ENCODE measurements at places on chromosomes 6 and 20.

DNA sequence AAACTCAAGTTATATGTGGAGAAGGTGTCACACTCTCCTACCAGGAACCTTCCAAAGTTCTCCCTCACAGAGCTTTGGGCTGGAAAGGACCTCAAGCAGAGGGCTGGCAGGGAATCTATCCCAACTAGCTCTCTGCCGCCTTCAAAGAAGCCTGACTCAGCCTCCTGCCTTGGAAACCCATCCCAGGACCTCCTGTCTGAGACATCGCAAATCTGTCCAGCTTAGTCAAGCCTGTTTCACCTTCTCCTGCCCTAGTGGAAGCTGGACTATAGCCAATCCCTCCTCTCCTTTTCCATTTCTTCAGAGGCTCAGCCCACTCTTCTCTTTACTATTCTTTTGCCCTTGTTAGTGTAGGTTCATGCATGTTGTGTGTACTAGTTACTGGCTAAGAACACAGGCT, 48.2 kb upstream of the FOXP4 start:
- DNase-seq: peak; percentile 82

- DNase-seq: no peak
Observed at GRCh38 chr6:10880366-10880765, 1.5 kb downstream of the GCM2 start.

DNA sequence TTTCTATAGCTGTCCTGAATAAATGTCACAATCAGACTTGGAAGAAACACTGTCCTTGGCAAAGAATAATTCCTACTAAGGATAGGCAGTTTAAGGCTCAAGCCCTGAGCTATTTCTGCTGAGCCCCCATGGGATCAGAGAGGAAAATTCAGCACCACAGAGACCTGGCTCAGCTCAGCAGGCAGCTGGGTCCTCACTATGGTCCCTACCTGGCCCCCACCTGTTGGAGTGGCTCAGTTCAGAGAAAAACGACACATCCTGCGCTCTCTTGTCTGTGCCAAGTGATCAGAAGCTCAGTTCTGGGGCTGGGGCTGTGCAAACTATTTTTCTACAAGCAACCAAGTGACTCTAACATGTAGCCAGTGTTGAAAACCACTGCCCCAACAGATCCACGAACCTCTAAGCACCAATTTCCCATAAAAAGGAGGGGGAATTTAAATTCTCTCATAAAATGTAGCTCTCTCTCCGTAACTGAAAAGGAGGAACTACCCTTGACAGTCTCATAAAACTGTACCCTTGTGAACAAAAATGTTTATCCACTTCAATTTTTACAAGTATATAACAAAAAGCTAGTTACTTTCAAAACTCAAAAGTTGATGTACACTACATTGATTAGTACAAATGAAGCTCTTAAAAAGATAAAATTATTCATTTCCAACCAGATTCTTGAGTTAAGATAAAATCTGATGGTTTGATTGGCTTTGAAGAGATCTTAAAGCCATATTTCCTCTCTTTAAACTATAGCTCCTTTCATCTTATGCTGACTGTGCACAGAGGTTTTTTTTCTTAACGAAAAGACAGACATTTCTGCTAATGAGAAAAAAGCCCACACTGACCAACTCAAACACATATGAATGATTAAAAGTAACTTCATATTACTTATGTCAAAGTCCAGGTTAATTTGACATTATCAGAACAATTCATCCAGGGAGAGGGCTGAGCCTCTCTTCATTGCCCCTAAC, 52.0 kb downstream of the KIF13A start:
- no peak for DNase-seq

- peak; percentile 91 for DNase-seq
Observed at GRCh38 chr6:82363428-82364086, at the start of gene TPBG. TPBG (plus strand) TSS chr6:82363817; CDS start chr6:82364962, 1,145 bp downstream.

DNA sequence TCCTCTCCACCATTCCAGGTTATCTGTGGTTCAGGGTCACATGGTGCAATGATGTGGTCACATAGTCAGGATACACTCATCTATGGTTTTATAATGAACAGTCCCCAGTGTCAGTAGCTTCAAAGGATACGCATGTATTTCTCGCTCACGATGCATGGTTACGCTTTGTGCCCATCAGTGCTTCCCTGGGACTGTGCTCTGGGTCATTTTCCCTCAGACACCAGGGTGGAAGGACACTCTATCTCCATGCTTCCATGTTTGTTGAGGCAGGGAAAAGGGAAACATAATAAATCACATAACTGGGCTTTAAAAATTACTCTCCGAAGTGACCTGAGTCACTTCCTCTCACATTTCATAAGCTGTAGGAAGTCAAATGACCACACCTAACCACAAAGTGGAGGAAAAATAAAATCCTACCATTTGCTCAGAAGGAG, 394.8 kb upstream of the NOX3 start:
- peak; percentile 51 for DNase-seq

DNA sequence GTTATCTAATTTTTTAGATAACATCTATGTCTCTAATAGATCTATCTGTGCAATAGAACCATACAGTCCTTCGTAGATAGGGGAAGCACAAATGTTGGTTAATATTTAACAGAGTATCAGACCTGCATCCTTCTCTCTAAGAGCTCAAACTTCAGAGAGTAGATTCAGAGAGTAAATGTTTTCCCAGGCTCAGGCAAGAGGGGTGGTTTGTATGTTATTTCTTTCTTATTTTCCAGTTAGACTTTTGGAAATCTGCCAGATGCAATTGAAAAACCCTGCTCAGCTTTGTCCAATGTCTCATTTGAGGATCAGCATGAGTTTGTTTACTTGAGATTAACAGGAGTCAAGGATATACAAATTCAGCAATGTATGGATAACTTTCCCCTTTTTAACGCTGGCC, 361.9 kb downstream of the BCKDHB start:
- no peak for DNase-seq

- DNase-seq: no peak
Observed at GRCh38 chr20:13401596-13401995, 180.5 kb downstream of the ISM1 start.

GRCh38 chr6:524803-525202, 132.1 kb downstream of the HUS1B start:
- DNase-seq: no peak

GRCh38 chr6:27144740-27145079, 102.8 kb upstream of the PRSS16 start:
- no peak for DNase-seq

- DNase-seq: no peak
Observed at GRCh38 chr20:4511776-4512175, 209.9 kb upstream of the PRND start.

DNA sequence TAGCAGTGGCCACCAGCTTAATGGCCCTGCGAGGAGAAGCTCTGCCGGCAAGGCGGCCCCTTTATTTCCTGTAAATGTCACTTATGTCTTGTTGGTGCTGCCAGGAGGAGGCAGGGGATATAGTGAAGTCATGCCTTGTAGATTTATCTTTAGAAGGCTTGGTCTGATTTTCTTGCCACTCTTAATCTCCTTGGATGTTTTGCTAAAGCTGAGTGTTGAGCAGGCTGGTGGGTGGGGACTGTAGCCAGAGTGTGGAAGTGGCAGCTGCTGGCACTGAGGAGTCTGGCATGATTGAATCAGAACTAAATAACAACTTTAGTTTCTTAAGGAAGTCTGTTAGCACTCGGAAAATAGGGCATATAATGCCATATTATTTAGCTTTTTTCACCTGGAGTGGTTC, 77.9 kb downstream of the PHF20 start:
- DNase-seq: no peak

GRCh38 chr20:61940491-61940890, 125.2 kb downstream of the TAF4 start:
- no peak for DNase-seq

DNA sequence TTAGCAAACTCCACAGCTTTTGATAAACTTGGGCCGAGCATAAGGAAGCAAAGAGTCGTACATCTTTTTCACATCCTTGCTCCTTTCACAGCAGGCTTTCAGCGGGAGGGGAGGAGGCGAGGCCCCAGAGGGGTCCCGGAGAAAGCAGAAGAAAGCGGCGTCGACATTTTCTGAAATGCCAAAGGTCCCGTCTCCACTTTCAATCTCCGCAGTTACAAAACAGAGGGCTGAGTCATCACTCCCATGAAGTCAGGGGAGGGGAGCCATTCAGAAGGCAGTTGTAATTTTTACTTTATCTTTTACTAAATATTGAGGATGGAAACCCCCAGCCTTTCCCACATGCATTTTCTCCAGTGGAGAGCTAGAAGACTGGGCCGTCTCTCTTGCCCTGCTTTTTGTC, 174.2 kb upstream of the THBS2 start:
- peak; percentile 83 for DNase-seq

- DNase-seq: peak; percentile 84
Observed at GRCh38 chr6:42451333-42452170, at the start of gene TRERF1. TRERF1 (minus strand) TSS chr6:42451926; CDS start chr6:42269590, 182,336 bp downstream.

DNA sequence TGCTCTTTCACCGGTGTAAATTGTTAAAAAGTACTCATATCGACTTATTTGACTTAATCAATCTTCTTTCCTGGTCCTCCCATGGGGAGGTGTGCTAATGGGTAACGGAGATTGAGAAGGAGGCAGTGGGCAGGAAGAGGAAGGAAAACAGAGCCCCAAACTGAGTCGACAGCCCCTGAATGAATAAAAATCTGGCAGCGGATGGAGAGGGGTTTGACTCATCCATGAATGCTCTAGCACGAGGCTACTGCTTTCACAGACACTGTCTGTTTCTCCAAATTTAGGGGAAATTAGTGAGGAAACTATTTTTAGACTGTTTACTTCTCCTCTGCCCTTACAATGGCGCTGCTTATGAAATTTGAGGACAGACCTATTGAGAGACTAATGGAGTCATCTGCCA, 142.2 kb upstream of the ATXN1 start:
- peak; percentile 69 for DNase-seq

DNA sequence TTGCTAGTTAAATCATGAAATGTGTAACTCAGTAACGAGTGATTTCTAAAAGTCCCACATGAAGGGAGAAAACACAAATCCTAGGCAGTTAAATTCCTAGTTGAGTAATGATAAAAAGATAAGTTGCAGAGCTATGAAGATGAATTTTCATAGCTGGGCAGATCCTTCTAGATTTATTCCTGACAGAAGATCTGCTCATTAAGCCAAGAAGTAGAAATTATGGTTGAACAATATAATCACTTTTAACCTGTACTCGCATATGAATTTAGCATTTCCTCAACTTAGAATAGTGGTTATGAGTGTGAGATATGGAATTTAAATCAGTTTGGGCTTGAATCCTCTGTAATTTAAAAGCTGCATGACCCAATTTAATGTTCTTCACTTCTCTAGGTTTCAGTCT, 359.2 kb upstream of the HSF2 start:
- no peak for DNase-seq

- no peak for DNase-seq
Observed at GRCh38 chr20:62137092-62137384, 6.2 kb downstream of the PSMA7 start.

- DNase-seq: peak; percentile 27
Observed at GRCh38 chr20:47389867-47390347, 33.4 kb upstream of the ZMYND8 start.

- peak; percentile 55 for DNase-seq
Observed at GRCh38 chr6:105600336-105601260, 197.7 kb upstream of the PREP start.

DNA sequence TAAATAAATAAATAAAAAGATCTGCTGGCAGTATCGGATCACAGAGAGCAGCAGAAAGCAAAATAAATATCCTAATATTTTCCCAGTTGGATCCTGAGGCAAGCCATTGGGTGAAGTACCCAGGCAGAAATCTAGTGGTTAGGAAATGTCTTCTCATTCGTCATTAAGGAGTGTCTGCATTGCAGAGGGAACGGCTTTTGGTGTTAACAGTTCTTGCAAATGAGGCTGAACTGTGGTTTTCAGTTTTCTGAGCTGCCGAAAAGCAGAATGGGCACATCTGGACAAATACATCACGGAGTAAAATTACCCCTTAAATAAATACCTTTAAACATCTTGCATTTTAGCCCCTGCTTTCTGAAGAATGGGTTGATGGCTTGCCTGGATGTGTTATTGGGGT, 82.3 kb upstream of the MPC1 start:
- DNase-seq: peak; percentile 16

- no peak for DNase-seq
Observed at GRCh38 chr6:7673063-7673536, 52.8 kb upstream of the BMP6 start.

GRCh38 chr6:102313699-102314098, 920.2 kb downstream of the GRIK2 start:
- DNase-seq: no peak

DNA sequence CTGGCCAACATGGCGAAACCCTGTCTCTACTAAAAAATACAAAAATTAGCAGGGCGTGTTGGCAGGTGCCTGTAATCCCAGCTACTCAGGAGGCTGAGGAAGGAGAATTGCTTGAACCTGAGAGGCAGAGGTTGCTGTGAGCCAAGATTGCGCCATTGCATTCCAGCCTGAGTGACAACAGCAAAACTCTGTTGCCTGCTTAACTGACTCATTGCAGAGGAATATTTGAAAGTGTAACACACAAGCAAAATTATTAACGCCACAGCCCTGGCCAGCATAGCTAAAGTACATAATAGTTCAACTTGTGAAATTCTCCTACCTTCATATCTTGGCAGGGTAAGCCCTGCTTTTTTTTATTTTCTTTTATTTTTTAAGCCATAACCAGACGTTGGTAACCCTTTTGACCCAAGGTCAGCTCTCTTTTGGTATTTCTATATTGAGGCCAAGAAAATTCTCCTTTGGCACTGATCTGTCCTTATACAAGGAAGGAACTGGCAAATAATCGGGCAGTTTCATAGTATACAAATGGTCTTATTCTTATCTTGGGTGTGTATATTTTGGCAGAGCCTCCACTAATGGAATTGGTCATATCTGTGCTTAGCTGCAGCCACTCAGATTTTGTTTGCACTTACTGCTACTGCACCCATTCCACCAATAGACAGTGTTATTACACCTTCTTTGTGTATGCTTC, 4.0 kb upstream of the ADGRF5 start:
- DNase-seq: peak; percentile 80

DNA sequence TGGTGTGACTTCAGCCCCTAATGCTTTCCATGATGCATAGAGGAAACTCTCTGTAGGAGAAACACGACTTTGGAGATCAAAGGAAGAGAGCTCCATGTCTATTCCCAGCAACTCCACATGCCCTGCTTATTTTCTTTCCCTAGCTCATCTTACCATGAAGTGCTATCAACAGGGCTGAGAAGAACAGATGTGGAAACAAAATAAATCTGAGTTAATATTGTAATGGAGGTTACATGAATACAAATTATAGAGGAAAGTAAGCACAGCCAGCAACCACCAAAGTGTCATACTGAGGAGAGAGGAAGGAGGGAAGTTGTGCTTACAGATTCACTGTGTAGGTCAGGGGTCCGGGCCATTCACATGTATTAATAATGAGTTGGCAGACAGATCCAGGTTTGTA, 157.5 kb downstream of the RFPL4B start:
- no peak for DNase-seq
